Adipocyte (in vitro differentiated cells): ENCODE measurements at places on chromosomes 16 and 17.

GRCh38 chr17:45584092-45585036, 93.8 kb upstream of the PLEKHM1 start:
- peak; percentile 75 for DNase-seq

DNA sequence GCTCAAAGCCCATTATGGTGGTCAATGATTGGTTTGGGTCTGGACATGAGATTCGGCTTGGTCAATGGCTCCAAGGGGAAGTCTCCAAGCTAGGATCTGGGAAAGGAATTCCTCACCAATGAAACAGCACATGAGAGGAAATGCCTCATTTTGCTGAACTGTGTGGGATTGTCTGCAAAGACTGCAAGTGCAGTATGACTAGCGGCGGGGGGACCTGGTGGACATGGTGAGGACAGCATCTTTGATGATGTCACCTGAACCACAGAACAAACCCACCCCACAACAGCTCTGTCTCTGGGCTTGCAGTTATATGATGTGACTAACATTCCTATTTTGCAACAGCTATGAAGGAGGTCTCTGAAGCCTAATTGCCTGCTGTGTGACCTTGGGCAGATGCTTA, 50.6 kb upstream of the NKD1 start:
- DNase-seq = no peak

- no peak for DNase-seq
These were observed 4.8 kb downstream of the RPA1 start for GRCh38 chr17:1834380-1835149.

DNA sequence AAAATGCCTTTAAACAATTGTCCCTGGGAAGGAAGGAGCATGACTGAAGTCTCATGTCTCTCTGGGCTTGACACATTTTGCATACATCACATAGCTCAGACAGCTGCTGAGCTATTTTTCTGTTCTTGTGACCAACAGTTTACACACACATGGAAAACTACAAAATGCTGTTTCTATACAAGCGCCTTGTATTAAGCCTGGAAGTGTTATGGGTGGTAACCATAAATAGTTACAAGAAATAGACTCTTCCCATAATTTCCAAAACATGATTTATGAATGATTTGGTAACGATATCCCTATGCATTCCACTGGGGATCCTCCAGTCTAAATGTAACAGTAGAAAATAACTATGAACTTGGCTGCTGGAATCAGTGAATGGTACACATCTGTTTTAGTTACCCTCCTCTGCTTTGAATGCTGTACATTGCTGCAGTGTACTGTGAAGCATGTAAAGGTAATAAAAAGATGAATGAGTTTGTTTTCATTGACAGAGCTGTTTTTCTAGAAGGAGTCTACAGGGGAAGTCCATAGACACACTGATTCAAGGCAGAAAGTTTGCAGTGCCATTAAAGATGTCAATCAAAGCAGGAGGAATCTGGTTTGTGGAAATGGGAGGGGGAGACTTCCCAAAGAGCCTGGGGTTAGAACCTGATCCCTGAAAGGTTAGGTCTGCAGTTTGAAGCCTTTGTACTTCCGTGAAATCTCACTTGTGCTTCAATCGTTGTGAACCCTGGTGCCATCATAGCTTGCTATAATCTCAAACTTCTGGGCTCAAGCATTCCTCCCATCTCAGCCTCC, 5.0 kb downstream of the ACSF2 start:
- no peak for DNase-seq

DNA sequence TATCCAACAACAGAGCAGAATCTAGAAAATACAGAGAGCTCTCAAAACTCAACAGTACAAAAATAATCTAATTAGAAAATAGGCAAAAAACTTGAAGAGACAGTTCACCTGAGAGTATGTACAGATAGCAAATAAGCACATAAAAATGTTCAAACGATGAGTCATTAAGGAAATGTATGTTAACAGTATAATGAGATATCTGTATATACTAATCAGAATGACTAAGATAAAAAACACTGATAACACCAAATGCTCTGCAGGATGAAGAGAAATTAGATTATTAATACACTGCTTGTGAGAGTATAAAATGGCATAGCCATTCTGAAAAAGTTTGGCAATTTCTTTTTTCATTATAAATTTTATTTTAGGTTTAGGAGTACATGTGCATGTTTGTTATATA, 1307.6 kb upstream of the GOT2 start:
- DNase-seq = no peak

DNA sequence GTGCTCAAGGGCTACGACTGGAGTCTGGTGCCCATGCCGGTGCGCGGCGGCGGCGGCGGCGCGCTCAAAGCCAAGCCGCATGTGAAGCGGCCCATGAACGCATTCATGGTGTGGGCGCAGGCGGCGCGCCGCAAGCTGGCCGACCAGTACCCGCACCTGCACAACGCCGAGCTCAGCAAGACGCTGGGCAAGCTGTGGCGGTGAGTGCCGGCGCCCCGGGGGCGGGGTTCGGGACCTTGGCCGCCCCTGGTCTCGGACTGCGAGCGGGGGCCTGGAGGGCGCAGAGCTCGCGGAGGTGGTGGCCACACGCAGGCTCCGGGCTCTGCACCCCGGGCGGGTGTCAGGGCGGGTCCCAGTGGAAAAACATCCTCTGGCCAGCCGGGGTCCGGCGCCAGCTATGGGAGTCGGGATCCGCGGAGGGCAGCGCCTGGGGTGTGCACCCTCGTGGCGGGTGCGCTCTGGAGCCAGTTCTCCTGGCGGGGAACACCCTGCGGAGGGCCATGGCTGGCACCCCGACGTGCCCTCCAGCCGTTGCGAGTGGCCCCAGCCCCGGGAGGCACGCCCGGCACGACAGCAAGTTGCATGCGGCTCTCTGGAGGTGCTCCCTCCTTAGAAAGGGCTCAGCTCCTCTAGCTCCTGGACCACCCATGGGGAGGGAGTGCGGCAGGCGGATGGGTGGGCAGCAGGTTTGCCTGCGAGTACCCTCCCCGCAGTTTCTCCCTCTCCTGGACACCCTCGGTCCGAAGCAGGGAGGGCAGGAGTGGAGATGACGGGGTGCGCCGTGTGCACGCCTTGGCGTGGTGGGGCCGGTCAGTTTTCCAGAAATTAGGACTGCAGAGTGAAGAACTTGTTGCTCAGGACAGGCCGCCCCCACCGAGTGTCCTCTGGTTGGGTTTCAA, 824 bp downstream of the SOX8 start:
- DNase-seq = peak; percentile 27

GRCh38 chr16:4179020-4179419, 62.8 kb upstream of the ADCY9 start:
- DNase-seq = peak; percentile 67

DNA sequence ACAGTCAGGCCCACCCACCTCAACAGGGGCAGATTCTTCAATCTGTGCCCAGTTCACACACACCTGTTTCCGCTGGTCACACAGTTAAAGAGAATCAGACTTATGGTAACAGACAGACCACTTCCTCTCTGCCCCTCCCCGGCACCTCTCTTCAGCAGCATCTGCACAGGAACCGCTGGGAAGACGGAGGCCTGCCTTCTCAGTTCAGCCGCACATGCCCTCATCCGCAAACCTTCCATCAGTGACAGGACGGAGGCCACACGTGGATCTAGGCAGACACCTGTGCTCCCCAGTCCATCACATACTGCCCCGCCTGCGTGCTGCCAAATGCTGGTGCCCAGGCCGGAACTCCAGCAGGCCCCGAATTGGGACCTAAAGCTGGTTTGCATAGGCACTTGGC, 10.3 kb downstream of the PHB1 start:
- DNase-seq = no peak

DNA sequence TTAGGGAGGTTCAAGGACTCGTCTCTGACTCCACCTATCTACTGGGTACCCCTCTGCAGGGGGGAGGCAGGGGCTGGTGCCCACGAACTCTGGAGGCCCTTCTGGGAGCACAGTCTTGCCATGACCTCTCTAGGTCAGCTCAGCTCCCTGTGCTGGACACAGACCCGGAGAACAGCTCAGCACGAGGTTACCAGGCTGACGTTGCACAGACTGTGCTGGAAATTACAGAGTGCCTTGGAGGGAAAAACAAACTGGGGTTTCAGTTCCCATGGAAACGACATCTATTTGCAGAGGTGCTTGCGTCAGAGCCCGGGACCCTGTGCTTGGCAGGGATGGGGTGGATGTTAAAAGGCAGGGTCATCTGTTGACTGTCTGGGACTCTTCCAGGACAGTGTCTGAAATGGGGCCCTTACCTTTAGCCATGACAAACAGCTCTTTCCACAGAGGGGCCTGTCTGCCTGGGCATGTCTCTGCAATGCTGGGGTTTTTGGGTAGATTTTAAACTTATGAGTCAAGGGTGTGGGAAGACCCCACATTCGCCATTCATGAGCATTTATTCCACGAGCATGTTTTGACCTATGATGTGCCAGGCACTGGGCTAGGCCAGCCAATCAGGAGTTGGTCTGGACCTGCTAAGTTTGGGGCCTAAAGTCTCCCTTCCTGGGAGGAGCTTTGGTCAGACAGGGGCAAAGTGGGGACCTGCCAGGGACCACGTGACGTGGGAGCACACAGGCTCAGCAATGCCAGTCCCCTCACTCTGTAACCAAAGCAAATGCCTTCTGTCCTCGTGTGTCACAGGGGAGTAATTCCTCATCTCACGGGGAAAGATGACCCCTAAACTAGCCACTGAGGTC, 22.5 kb downstream of the CCR7 start:
- peak; percentile 92 for DNase-seq

DNA sequence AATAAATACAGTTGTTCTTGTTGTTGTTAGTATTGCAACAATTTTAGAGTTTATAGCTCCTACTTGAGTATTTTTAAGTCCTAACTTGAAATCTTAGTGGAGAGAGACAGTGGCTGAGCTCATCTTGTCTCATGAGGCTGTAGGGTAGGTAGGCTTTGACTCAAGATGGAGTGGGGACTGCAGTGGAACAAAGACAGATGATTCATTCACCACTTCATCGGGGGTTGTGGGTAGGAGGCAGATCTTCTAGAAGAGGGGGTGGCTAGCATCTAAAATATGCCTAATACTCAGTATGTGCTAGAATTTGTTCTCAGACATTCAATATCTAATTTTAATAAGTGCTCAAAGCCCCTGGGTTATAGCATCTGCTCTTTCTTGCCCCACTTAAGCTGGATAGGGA, 13.1 kb upstream of the MMD start:
- DNase-seq = no peak

DNA sequence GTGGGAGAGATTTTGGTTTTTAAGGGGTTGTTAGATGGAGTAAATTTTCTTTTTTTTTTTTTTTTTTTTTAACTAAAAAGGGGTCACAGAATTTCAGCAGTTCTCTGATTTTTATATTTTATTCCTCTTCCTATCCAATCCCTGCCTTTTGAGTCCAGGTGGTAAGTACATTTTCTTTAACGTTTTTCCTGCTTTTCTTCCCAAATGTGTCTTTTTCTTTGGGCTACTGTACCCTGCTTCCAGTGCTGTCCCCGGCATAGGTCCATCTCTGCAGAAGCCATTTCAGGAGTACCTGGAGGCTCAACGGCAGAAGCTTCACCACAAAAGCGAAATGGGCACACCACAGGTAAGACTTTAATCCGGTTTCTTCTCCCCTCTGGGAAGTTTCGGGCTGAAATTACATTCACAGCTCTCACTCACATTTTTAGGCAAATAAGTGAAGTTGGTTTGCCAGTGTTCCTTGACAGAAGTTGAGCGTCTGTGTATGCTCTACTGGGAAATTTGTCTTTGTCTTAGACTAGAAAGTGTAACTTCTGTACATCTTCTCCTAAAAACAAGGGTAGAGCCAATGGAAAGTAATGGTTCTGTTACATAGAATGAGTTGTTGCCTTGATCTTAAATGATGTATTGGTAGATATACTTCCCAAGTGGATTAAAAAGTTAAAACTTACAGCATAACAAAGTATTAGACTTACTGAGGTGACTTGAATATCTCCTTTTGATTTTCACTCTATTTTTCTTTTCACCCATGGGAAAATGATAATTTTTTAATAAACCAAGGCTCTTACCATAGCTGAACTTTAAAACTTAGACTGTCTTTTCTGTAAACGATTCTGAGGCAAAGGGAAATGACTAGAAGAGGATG, 54.5 kb downstream of the TUBD1 start:
- peak; percentile 43 for DNase-seq

DNA sequence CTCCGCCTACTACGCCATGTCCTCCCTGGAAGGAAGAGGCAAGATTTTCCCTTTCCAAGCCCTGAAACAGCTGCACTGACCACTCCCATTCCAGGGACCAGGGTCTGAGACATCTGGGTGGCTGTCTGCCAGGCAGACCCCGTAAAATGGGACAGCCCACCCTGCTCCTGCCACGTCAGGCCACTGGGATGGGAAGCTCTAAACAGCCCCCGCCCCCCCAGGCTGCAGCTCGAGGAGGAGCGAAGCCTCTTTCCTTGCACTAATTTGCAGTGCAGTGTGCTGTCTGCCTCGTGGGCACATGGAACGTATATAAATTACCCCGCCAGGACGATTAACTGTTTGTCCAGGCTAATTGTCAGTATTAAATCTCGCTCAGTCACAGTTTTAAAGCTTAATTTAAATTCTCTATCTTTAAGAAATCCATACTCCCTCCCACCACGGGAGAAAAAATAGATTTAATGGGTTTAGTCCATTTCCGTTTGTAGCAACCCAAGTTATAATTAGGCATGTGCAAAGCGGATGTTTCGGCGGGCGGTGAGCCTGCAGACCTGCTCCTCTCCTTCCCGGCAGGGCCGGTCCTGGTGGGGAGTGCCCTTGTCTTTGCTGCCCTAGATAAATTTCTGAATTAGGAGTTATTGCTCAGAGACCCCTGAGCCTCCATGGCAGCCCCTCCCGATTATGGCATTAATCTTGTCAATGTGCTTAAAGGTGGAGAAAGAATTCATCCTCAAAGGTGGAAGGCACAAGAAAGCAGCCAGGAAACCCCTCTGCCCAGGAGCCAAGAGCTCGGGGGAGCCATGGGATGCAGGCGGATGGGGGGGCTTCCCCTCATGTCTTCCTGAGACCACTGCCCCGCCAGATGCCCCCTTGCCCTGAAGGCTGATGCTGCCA, 268.0 kb upstream of the TNRC6C start:
- DNase-seq = peak; percentile 19

- no peak for DNase-seq
These were observed 331.0 kb upstream of the CCL2 start for GRCh38 chr17:33924104-33924503.

- DNase-seq = peak; percentile 69
These were observed 6.1 kb upstream of the STAC2 start for GRCh38 chr17:39231591-39232551.

DNA sequence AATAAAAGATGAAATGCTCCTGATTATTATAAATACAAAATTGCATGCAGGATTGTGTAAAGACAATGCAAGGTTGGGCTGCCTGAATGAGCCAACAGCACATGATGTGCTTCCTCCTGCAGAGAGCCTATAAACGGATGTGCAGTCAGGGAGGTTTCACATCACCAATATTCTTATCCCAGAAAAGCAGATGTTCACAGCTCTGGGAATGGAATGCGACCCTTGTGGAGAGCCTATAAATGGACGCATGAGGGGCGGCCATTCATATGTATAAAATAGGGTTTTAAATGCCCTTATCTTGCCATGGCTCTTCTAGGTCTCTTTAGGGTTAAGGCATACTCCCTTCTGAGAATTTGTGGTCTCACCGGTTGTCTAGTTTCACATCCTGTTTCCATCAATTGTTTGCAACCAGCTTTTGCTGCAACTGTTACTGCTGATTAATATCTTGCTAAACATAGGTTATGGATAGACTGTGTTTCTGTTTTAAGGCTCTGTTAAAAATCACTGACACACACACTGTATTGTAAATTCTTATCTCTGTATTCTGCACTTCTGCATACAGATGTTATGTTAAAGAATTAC, 31.9 kb downstream of the SLFN11 start:
- no peak for DNase-seq
